BJ (cell line): ENCODE measurements at places on chromosomes 1 and 21.

DNA sequence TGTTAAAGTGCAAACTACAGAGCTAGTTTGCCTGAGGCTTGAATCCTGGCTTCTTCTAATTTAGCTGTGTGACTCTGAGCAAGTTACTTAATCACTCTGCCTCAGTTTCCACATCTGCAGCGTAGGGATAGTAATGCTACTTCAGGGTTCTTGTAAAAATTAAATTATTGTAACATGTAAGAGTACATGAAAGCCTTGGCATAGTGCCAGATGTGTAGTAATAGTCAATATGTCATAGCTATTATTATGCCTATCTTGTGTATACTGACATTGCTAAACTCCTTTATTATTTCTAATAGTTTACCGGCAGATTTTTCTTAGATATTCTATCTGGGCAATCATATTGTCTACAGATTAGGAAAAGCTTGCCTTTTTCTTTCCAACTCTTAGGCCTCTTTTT is 6.8 kb upstream of the TADA1 start:
- DNase-seq = no peak

DNA sequence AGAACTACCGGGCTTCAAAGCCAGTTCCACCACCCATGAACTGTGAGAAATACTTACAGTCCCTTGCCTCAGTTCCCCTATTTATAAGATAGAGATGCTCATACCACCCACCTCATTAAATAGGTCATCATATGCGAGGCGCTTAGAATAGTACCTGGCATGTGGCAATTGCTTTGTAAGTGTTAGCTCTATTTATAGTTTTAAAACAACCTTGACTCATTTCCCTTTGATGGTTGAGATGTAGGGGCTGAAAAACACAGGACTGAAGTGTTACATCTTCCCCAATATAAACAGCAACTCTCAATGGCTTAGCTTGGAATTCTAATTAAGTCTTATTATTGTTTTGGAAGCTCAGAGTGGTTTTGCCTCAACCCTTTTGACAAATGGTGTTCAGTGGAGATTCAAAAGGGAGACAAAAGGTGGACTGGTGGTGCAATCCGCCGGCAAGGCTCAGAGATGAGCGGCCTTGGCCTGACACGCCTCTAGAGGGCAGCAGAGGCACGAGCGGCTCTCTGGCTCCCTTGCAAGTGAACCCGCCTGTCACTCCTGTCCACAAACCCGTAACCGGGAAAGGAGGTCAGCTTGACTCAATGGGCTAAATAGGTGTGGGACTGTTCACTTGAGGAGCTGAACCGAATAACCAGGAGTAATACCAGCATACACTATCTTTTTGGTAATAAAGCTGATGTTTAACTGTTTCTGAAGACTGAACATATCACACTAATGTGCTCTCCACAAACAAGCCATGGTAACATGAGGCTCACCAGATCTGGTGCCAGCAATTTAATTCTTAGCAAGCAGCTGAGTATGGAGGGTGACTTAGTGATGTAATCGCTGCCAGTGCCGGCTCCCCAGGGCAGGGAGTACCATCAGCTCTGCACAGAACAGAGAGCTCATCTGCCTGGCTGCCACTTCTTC is 19.5 kb upstream of the SMYD2 start:
- peak; percentile 23 for DNase-seq

DNA sequence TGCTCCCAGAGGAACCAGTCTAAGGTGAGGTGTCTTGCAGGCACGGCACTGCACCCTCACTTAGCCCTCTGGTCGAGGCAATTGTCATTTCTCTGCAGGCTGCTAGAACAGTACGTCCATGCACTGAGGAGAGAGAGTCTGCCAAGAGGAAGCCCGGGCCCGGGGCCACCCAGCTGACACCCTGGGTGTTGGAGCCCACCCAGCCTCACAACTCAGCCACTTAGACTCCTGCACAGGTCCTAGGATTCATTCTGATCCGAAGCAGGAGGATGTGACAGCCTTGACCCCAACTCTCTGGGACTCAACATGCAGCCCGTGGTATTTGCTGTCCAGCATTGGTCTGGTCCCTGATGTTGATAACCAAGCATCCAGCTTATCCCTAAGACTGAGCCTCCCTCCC is 111.9 kb downstream of the ADSS2 start:
- DNase-seq = no peak

DNA sequence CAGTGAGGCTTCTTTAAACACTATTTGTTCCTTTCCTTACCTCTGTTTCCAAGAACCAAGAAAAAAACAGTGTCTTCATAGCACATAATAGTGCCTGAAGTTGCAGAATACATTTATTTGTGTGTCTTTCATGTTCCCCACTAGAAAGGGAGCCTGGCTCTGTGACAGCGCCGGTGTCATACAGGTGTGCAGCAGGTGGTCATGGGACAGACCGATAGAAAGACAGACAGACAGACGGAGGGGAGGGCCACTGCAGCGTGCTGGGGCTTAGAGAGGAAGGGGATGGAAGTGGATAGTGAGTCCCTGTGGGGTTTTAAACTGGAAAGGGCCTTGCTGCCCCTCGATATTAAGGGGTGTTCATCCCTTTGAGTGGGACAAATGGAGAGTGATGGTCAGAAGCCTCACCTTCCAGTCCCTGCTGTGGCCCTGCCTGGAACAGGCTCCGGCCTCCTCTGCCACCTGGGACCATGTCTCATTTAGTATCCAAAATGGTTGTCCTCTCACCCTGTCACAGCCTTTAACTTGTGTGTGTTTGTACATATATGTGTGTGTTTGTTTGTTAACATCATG is 152.9 kb downstream of the PGBD5 start:
- DNase-seq = no peak

GRCh38 chr1:17640393-17640792 is 100.9 kb downstream of the ARHGEF10L start:
- no peak for DNase-seq

- DNase-seq = no peak
Observed at GRCh38 chr1:119316870-119317416, 51.6 kb upstream of the HAO2 start.

GRCh38 chr1:10515301-10515975 is 40.7 kb downstream of the PEX14 start:
- DNase-seq = no peak
